ENCODE measurements at places on chromosomes 12 and 14.

DNA sequence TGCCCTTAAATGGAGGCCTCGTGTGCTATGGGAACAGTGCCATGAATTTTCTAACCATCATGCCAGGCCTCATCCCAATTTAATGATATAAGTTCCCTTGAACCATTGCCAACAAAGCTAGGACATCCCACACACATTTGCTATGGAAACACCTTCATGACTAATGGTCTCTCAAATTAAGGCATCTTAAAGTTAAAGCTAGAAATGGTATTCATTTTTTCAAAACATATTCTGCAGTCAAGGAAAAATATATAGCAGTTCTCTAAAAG is 117.3 kb downstream of the BTG1 start:
- no peak for DNase-seq

- DNase-seq: no peak
Measured at GRCh38 chr12:130520784-130521183, 183.1 kb downstream of the PIWIL1 start.

DNA sequence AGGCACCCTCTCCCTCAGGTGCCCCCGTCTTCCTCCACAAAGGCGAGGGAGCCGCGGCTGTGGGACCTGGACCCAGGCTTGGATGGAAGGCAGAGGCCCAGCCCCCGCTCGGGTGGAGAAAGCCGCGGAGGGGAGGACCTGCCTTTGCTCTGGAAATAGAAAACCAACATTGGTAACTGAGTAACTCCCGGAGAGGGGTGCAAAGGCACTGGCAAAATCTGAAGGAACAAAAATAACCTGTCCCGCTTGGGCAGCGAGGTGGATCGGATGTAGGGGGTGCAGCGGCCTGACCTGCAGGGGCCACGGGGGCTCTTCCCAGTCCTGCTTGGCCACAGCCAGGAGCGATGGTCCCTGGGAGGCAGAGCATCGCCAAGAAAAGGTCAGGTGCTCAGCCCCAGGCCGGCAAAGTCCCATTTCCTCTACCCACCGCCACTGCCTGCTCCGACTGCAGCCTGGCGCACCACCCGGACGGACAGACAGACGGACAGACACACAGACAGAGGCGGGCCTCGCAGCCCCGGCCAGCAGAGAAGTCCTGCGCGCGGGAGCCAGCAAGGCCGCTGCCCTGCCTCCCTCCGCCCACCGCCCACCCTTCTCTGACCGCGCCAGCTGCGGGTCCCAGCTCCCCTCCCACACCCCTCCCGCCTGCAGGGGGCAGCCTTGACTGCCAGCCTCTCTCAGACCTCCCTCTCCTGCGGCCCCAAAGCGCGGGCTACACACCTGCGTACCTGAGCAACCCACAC is 21.4 kb upstream of the TMEM106C start:
- DNase-seq: peak; percentile 79

- no peak for DNase-seq
Measured at GRCh38 chr12:58030566-58031279, 89.4 kb downstream of the ATP23 start.

DNA sequence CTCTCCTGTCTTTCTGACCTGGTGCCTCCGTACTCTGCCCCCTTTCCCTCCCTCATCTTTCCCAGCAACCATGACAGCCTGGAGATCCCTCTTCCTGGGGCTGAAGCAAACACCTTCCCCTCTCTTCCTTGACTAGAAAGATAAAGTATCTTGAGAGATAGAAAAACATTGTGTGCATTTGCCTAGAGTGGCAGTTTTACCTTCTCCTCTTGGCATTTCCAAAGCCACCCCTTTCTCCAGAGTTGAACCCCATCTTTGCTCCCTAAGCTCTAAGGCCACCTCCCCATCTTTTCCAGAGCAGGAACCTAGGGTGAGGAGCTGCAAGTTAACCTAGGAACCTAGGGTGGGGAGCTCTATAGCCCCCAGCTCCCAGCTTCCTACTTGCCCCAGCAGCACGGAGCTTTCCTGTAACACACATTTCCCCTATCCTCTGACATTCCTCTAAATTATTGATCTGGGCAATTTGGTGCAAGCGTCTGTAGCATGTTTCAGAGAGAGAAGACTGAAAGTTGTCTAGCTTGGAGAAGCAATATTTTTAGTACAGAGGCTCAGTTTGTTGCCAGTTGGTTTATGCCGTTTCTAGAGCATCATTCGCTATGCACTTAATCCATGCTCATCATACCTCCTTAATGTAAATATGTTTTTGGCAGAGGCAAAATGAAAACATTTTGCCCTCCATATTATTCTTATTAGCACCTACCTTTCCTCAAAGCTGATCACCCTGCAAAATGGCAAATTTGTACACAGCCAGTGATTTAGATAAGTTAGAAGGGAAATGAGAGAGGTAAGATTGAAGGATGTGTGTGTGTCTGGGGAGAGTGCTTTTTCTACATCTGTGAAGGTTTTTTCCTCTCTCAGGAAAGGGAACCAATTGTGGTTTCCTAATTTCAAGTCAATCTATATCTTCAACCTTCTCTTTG is 5.4 kb upstream of the TBX3 start:
- DNase-seq: no peak

DNA sequence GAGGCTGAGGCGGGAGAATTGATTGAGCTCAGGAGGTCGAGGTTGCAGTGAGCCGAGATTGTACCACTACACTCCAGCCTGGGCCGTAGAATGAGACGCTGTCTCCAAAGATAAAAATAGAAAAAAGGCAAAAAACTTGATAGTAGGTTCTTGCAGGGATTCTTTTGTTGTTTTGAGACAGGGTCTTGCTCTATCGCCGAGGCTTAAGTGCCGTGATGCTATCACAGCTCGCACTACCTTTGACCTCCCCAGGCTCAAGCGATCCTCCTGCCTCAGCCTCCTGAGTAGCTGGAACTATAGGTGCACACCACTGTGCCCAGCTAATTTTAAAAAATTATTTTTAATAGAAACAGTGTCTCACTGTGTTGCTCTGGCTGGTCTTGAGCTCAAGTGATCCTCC is 4.7 kb downstream of the GOLGA5 start:
- DNase-seq: no peak

GRCh38 chr12:26750531-26751175 is 82.3 kb downstream of the ITPR2 start:
- DNase-seq: no peak

GRCh38 chr12:108519558-108519957 is 4.5 kb downstream of the FICD start:
- no peak for DNase-seq

GRCh38 chr14:21346532-21347135 is 37.2 kb downstream of the SUPT16H start:
- DNase-seq: no peak

GRCh38 chr14:94524093-94524492 is 14.8 kb upstream of the SERPINA12 start:
- DNase-seq: no peak

- DNase-seq: no peak
Measured at GRCh38 chr12:49895773-49896172, 7.9 kb downstream of the FAIM2 start.

- DNase-seq: no peak
Measured at GRCh38 chr12:81596558-81596957, 162.6 kb downstream of the PPFIA2 start.

DNA sequence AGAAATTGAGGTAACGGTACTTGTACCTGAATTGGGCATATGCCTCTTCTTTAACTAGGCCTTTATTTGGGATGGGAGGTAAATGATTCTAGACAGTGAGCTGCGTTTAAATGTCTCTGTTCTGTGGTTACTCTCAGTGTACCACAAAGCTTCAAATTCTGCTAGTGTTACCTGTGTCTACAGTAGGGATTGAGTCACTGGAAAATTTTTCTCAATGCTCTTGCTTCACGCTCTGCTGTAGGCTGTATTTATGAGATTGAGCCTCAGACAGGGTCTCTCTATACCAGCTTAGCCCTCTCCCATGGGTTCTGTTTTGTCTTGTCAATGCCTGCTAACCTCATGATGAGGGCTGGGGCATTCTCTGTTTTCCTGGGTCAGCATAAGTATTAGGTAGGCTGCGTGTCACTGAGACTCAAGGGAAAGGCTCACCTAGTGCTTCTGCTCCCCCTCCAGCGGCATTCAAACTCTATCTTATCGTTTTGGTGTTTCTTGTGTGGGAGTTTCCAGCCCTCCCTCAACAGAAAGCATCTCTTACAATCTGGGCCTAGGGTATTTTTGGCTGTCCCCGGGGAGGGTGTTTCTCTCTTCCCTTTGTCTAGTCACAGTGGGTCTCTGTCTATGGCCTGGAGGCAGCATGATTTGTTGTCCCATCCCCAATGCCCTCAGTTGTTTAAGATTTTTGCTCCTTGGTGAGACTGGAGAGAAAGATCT is 285.8 kb downstream of the ADGRD1 start:
- no peak for DNase-seq

DNA sequence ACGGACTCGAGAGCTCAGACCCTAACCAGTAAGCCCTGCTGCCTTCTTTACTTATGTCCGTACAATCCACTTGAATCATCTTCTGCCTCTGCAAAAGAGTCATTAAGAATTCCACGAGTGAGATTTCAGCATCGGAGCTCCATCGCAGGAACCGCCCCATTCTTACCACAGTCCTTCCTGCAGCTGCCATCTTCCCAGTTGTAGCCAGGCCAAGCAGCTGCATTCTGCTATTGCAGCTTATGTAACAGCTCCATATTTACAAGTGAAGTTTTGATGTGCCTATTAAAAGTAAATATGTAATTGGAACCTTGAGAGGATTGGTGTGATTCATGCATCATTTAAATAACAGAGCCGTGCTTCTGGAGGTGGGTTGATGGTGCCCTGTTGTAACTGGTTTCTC is 157.4 kb downstream of the KICS2 start:
- DNase-seq: no peak

DNA sequence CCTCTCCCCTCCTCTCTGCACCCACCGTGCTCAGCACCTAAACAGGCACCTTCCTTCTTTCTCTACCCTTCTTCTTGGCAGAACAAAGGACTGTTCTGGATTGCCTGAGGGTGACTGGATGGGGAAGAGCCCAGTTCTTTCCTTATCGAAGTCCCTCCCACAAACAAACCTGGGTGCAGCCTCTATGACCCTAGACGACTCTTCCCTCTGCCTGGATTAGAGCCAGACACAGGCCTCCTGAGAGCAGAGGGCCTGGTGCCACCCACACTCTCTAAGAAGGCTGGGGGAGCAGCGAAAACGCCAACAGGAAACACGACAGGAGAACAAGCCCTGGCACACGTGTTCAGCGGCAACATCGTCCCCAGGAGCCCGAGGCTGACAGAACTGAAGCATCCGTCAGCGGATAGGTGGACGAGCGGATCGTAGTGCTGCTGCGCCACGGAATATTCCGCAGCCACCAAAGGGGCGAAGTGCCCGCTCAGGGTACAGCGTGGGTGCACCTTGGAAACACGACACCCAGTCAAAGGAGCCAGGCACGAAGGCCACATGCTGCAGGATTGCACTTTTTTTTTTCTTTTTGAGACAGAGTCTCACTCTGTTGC is 38.0 kb downstream of the RIMBP2 start:
- DNase-seq: no peak

DNA sequence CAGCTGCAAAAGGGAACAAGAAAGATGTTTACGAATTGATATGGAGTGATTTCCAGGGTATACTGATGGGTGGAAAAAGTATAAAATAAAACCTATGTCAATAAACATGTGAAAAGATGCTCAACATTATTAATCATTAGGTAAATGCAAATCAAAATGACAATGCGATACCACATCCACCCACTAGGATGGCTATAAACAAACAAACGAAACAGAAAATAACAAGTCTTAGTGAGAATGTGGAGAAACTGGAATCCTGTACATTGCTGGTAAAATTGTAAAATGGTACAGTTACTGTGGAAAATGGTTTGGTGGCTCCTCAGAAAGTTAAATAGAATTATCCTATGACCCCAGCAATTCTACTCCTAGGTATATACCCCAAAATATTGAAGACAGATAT is 9.5 kb upstream of the BEST3 start:
- DNase-seq: no peak

- DNase-seq: peak; percentile 6
Measured at GRCh38 chr12:113003636-113004035, 25.3 kb downstream of the OAS2 start.

- DNase-seq: no peak
Measured at GRCh38 chr14:59182641-59183040, 5.8 kb upstream of the DAAM1 start.

DNA sequence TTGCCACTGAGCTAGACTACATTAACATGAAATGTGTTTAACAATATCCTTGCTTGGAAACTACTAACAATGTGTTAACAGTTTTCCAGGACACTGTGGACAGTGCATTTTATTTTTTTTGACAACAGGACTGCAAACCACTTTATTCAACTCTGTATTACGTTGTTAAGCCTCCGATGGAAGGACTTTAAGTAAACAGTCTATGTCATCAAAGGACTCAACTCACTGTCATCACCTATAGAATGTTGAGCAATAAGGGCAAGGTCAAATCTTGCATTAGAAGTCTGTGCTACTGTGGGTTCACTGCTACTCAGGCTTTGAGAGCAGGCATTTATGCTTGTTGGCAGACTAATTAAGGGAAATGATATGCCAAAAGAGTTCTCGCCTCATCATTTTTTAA is 483.7 kb downstream of the FLRT2 start:
- DNase-seq: no peak

DNA sequence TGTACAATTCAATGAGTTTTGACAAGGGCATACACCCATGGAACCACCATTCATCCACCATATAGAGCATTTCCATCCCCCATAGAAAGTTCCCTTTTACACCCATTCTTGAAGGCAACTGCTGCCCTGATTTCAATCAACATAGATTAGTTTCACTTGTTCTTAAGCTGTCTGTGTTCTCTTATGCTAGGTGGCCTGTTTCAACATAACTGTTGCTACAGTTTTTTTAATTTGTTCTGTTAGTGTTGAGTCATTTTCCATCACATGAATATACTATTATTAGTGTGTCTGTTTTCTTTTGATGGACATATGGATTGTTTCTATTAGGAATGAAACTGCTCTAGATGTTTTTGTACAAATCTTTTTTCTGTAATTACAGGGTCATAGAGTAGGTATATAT is 123.4 kb downstream of the PTPRQ start:
- DNase-seq: no peak

- DNase-seq: no peak
Measured at GRCh38 chr14:93629643-93630042, 158.6 kb downstream of the PRIMA1 start.

DNA sequence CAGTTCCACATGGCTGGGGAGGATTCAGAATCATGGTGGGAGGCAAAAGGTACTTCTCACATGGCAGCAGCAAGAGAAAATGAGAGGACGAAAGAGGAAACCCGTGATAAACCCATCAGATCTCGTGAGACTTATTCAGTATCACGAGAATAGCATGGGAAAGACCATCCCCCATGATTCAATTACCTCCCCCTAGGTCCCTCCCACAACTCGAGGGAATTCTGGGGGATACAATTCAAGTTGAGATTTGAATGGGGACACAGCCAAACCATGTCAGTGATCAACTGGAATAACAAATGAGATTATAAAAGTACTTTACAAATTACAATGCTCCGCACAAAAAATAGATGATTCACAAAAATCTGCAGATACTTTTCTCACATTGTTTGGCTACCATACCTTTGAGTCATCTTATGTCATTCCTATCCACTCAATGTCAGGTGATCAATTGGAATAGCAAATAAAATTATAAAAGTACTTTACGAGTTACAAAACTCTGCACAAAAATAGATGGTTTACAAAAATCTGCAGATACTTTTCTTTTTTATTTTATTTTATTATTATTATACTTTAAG is 338.9 kb downstream of the C12orf50 start:
- DNase-seq: no peak

All from activated CD8-positive, alpha-beta memory T cell treated with anti-CD3 and anti-CD28 coated beads, Interleukin-2, amount 50 U/mL, for 48 hours (primary cell).